NCI-H1092 (cell line): ENCODE measurements at places on chromosomes 6 and 20.

DNA sequence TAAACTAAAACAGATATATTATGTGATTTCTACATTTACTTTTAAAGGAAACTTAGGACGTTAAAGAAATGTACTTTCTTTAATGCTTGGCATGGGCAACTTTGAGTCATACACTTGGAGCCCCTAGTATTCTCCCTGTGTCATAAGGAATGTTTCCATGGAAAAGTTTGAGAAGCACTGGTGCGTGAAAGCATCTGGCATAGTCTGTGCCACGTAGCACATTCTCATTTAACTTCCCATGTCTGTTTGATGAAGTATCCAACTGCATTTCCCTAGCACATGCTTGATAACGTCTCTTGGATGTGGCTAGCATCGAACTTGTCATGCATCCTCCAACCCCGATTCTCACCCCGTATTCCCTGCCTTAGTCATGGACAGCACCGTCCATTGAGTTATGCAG, 172.0 kb downstream of the TBC1D7 start:
- DNase-seq, result no peak

- DNase-seq, result no peak
Measured at GRCh38 chr20:38290829-38291814, 12.8 kb upstream of the BPI start.

- DNase-seq, result no peak
Measured at GRCh38 chr6:14885498-14885897, 360.4 kb upstream of the JARID2 start.

- peak; percentile 14 for DNase-seq
Measured at GRCh38 chr6:44593539-44593944, 206.0 kb downstream of the CDC5L start.

GRCh38 chr6:166029506-166029905, 138.1 kb downstream of the TBXT start:
- no peak for DNase-seq

- no peak for DNase-seq
Measured at GRCh38 chr6:37897818-37898515, 78.4 kb downstream of the ZFAND3 start.

DNA sequence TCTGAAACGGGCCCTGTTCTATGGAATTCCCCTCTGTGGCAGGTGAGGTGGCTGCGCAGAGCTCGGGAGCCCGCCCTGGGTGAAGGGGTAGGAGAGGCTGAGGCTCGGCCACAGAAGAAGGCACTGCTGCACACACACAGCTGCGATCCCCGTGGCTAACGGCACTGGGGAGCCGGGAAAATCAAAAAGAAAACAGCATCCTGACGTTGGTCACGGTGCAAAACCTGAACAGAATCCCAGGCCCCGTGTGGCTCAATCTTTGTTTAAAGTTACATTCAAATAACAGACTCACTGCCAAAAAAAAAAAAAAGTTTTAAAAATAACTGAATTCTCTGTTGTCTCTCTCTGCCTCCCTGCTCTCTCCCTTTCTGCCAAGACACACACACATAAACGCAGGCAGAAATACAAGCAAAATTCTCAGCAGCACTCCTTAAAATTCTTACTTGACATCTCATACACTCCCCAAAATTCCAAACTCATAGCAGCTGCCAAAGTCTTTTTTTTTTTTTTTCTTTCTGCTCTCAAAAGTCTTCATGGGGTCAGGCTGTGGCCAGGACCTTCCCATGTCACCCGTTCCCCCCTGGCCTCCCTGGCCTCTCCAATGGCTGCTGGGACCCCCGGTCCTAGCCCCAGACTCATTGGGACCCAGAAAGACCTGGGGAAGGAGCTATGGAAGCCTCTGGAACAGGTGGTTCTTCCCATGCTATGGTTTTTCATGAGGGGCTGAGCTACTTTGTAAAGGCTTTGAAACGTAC, 248.8 kb downstream of the TTLL2 start:
- DNase-seq, result no peak

- DNase-seq, result no peak
Measured at GRCh38 chr6:108916026-108916686, 67.9 kb downstream of the ARMC2 start.

DNA sequence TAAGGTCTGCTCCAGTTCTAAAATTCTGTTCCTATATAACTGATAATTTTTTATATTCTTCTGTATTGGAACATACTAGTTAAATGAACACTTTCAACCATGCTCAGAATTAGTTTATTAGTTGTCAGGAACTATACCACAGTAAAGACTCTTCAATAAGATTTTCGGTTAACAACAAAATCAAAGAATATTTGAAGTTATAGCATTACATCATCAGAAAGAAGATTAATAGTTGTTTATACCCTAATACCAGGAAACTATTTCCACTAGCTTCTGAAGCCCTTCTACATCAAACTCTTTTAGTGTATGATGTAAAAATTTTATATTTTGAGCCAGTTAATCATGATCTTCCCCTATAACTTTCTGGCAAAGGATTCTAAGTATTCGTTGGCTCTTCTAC, 6.6 kb downstream of the CALHM4 start:
- DNase-seq, result no peak

- DNase-seq, result no peak
Measured at GRCh38 chr6:75287424-75287823, 2.8 kb upstream of the TMEM30A start.

- no peak for DNase-seq
Measured at GRCh38 chr20:44118185-44119033, 68.6 kb downstream of the JPH2 start.

GRCh38 chr6:166626177-166627032, 646 bp downstream of the RPS6KA2 start:
- peak; percentile 61 for DNase-seq
